ENCODE measurements at places on chromosomes 5 and 9.
A peak's percentile ranks its signal among the peaks of the same experiment; 100 is the strongest.

DNA sequence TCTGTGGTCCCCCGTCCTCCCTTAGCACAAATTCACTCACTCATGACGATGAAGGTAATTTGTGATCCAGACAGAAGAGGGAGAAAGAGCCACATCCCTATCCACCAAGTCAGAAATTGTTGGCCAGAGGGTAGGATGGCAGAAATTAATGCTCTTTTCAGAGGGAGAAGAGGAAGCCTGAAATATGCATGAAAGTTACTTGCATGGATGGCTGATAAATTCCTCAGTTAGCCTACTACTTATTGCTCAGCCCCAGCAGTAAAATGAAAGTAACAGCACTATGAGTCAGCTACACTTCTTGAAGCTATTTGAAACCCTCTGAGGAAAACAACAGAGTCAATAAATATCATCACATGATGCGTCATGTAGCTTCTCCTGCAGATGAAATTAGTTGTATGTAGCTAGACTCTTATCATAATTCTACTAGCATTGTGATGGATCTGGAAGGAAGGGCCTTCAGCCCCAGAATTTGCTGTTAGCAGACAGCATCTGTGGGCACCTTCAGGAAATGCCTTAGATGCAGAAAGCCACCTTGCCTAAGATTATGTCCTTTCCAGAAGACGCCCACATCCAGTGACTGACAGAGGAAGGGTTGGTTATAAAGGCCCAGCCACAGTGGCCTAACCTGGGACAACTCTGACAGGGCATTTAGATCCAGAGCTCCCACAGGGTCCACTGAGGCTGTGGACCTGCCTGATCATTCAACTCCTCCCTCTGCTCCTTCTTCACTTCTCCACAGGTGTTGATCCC is 81.2 kb upstream of the CCDC112 start:
- DNase-seq = no peak

DNA sequence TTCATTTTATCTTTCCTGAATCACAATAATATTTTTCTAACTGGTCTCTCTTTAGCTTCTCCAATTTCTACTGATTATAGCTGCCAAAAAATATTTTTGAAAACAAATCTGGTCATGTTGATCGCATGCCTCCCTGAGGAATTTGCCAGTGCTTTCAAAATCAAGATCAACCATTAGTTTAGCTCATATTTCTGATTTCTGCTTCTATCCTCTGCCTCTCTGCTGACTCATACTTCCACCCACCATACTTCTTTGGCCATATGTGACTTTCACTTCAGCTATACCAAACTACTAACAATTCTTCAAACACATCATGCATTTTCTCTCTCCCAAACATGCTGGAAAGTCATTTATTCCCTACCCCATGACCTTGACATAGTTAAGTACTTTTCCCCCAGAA is 636.5 kb downstream of the TLE1 start:
- no peak for DNase-seq

GRCh38 chr5:175378444-175379028 is 65.4 kb downstream of the DRD1 start:
- peak; percentile 28 for DNase-seq

- DNase-seq = peak; percentile 76
Measured at GRCh38 chr9:123642291-123643278, 286.6 kb downstream of the CRB2 start.

- no peak for DNase-seq
Measured at GRCh38 chr9:91220021-91220420, 141.7 kb downstream of the AUH start.
